ENCODE measurements at places on chromosomes 3 and 15.

GRCh38 chr3:52277071-52277964 is 1.1 kb downstream of the WDR82 start:
- peak; percentile 66 for DNase-seq

DNA sequence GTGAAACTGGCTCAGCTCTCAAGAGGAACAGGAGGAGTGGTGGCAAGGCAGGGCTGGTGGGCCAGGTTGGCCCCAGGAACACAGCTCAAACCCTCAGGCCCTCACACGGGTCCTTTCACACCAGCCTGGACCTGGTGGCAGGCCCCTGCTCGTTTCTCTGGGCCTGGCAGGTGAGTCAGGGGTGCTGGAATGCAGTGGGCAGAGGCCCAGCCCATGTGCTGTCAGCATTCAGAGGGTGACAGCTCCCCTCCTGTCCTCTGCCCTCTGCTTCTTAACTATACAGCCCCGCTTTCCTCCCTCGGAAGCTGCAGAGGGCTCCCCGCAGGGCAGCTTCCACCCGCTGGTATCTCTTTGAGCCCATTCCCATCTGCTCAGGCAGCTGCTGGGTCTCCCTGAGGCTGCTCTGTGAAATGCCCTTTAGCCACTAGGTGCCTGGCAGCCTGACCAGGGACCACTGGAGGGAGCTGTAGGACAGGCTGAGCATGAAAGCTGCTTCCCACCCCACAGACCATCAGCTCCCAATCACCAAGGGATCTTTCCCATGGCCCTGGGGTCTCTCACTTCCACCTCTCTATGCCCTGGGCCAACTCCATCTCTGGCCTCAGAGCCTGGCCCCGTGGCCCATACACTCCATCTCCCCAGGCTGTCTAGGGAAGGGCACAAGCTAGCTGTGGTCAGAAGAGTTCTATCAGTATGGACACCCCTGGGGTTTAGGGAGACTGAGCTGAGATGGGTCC is 24.8 kb downstream of the SHF start:
- peak; percentile 79 for DNase-seq

GRCh38 chr3:51386159-51386851 is 1.2 kb downstream of the MANF start:
- DNase-seq, result no peak

DNA sequence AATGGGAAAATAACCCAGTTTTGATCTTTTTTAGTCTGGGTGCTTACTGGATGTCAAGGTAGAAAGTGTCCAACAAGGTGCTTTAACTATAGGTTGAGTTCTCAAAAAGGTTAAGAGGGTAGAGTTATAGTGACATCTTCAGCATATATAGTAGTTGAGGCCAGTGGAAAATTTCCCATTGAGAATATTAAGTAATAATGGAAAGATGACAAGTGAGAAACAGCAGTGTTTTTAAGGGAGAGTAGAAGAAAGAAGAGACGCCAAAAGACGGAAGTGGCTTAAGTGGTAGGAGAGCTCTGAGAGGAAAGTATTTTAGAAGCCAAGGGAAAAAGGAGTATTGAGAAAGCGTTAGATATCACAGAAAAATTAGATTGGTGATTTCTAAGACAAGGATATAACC is 10.6 kb downstream of the SPRED1 start:
- no peak for DNase-seq

DNA sequence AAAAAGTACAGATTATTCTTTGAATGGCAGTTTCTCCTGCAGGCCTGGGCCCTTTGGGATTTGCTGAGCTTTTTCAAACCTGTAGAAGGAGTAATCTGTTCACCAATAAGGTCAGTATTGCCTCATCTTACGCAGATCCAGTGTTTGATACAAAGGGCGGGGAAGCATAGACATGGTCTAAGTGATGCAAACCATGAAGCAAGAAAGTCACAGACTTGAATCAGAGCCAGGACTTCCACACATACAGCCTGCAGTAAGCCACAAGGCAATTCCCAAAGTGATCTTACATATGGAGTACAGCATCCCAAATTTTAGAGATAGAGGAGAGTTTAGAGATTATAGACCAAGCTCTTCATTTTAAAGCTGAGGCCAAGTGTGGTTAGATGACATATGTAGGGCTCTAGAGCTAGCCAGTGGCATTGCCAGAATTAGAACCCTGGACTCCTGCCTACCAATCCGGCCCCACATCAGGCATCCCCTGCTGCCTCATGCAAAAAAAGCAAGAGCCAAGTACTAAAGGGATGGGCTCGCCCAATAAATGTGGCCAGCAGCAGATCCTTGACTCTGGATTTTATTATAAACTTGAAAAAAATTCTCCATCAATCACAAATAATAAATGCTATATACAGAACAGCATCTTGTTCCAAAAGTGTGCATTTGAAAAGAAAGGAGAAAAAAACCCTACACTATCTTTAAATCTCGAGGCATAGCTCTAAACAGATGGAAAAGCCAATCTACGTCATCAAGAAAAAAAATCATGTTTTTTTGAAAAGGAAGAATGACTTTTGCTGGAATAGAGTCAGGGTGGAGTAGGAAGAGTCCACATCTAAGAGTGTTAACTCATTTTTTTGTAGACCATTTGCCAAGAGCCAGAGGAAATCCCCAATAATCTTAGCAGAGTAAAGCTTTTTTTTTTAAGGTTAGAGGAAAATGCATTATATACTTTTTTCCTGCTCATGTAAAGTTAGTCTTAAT is 24.0 kb downstream of the ABI3BP start:
- DNase-seq, result no peak

GRCh38 chr3:177467247-177467985 is 270.1 kb upstream of the TBL1XR1 start:
- DNase-seq, result no peak

GRCh38 chr3:72836923-72837322 is 11.3 kb downstream of the SHQ1 start:
- no peak for DNase-seq

DNA sequence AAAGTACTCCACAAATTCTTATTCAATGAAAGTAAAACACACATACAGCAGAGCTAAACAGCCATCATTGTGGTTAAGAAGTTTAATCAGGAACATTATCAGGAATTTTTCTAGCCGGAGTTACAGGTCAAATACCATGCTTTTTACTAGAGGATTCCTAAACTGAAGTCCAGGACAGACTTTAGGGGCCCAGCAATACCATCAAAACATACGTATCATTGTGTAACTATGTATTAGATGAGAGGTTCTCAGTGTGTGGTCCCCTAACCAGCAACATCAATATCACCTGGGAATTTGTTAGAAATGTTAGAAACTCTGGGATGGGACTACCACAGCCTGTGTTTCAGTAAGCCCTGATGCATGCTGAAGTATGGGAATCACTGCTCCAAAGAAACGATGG is 404.2 kb upstream of the IL12A start:
- DNase-seq, result no peak

GRCh38 chr3:120033596-120033995 is 60.7 kb downstream of the GSK3B start:
- peak; percentile 70 for DNase-seq

DNA sequence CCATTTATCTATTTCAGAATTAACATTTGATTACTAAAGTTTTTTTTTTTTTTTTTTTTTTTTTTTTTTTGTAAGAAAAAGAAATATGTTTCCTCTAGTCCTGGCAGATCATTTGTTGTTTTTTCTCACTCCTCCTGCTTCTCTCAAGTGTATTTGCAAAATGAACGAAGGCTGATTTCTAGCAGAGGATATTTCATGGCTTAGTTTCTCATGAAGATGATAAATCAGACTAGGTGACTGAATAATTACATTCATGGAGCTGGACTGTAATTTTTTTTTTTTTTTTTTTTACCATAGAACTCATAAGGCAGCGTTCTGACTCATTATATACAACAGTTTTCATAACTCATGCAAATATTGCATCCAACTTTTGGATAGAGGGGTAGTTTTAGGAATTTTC is 332.5 kb upstream of the SEMA6D start:
- no peak for DNase-seq

DNA sequence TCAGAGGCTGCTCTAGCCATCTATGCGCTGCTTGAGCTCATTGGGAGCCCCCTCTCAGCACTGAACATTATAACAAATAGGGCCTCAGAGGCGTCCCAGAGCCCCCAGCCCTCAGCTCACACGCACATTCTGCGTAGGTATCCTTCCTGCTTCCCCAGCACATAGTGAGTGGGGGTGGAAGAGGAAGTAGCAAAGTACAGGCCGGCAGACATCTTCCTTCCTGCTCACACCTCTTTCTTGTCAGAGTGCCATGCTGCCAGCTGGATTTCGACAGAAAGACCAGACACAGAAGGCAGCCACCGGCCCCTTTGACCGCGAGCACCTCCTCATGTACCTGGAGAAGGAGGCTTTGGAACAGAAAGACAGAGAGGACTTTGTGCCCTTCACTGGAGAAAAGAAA is 16.6 kb downstream of the TMOD2 start:
- peak; percentile 44 for DNase-seq

DNA sequence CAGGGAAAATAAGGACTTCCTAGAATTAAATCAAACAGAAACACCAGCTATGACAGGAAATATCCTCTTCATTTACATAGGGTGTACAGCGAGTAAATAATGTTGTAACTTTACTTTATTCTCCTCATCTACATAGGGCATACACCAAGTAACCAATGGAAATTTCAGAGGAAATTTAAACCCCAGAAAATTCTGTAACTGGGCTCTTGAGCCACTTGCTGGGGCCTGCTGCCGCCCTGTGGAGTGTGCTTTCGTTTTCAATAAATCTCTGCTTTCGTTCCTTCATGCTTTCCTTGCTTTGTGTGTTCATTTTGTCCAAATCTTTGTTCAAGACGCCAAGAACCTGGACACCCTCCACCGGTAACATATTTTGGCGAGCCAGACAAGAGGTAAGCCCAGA is 990.4 kb upstream of the CADM2 start:
- DNase-seq, result no peak

DNA sequence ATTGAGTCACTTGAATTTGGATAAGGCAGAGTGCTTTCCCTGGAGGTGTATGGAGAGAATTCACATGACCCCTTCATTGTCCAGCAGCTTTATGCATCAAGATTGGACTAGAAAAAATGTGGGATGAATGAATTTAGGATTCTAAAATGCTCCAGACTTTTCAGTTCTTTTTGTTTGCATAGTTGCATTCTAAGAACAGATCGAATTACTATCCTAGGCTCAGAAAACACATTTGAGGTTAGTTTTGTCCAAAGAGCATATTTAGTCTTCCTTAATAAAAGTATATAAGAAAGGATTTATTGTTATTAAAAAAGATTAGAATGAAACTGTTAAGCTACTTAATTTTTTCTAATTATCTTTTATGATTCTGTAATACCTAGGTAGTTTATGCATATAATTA is 127.4 kb downstream of the UBE2E2 start:
- DNase-seq, result no peak

- no peak for DNase-seq
Measured at GRCh38 chr3:161977063-161977462, 480.5 kb downstream of the OTOL1 start.

DNA sequence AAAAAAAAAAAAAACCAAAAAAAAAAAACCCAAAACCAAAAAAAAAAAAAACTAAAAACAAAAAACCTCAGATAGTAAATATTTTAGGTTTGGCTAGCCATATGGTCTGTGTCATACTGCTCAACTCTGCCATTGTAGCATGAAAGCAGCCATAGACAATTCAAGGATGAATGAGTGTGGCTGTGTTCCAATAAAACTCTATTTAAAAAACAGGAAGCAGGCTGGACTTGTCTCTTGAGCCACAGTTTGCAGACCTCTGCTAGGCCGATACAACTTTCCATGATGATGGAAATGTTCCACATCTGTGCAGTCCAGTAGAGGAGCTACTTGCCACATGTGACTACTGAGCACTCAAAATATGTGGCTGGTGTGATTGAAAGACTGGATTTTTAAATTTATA is 11.1 kb downstream of the EFCAB12 start:
- DNase-seq, result no peak

DNA sequence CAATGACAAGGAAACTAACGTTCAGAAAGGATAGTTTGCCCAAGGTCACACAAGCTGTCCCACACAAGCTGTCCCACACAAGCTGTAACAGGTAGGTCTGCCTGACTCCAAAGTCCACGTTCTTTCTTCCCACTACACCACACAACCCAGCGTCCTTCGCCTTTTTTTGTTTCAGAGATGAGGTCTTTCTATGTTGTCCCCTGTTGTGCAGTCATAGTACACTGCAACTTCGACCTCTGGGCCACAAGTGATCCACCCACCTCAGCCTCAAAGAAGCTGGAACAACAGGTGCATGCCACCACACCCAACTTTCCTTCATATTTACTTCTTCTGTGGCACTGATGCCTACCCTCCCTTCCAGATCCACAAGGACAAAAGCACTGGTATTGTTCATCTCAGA is 21.4 kb downstream of the MB21D2 start:
- no peak for DNase-seq

DNA sequence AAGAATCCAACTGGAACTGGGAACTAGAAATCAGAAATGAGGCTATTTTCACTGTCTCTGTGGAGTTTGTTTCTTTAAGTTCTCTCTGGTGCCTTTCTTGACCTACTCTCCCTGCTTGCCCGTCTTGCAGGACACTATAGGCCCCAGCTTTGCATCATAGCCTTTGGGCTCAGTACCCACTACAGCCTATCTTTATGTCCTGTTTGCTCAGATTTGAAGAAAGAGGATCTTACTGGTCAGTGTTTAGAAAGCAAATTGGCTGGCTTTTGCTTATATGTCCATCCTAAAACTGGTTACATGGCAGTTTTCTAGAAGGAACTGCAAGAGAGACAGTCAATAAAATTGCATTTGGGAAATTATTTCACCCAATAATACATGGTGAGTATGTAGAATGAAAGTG is 231.8 kb upstream of the TBL1XR1 start:
- DNase-seq, result no peak

DNA sequence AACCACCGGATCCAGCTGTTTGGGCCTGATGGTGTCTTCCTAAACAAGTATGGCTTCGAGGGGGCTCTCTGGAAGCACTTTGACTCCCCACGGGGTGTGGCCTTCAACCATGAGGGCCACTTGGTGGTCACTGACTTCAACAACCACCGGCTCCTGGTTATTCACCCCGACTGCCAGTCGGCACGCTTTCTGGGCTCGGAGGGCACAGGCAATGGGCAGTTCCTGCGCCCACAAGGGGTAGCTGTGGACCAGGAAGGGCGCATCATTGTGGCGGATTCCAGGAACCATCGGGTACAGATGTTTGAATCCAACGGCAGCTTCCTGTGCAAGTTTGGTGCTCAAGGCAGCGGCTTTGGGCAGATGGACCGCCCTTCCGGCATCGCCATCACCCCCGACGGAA is 60.1 kb upstream of the CCR4 start:
- DNase-seq, result no peak

DNA sequence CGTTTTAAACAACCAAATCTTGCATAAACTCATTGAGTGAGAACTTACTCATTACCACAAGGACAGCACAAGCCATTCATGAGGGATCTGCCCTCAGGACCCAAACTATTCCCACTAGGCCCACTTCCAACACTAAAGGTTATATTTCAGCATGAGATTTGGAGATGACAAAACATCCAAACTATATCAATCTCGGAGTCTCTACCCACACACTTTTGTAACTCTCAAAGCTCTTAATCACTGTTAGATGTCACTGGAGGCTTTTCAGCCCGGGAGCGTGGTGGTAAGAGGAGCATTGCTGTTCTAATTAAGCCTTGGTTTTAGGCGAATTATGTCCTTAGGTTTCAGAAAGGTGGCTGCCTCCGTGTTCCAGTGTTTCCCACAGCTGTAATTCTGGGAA is 86.3 kb downstream of the CNTN6 start:
- no peak for DNase-seq

Measured in common myeloid progenitor, CD34-positive (primary cell).